ENCODE measurements at places on chromosomes 12 and 14. TPM values are rescaled to one million over a fixed set of nuclear protein-coding genes. Genes with fewer than 3 reads are reported as not detected.

- H3K27ac ChIP-seq = no peak overlapping the region
- H3K4me1 ChIP-seq = no peaks in the 10 kb centered on the region
- no peak for DNase-seq
- no peaks in the 10 kb centered on the region for H3K27me3 ChIP-seq
- H3K36me3 ChIP-seq = peaks cover 23% of the 10 kb centered on the region
These were observed 36.1 kb downstream of the ASCL1 start for GRCh38 chr12:102993537-102993936.

DNA sequence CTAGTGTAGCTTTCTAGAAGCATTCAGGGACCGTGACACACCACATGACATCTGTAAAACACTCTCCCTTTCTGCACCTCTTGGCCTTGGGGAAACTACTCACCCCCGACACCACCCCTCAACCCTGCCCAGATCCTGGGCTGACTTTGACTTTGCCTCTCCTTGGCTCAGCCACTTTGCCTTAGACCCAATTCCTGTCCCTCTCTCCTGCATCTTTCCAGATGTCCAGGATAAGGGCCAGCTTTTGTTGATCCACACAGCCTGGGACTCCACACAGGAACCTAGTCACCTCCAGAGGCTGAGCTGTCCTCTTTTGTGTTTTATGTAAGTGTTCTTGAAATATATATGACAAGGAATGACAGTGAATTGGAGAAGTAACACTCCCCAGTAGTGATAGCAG is 153.7 kb upstream of the PLXNC1 start:
- no peaks in the 10 kb centered on the region for H3K27me3 ChIP-seq
- no peaks in the 10 kb centered on the region for H3K4me1 ChIP-seq
- peaks cover 3% of the 10 kb centered on the region for H3K36me3 ChIP-seq
- H3K27ac ChIP-seq = no peak overlapping the region
- no peak for DNase-seq

DNA sequence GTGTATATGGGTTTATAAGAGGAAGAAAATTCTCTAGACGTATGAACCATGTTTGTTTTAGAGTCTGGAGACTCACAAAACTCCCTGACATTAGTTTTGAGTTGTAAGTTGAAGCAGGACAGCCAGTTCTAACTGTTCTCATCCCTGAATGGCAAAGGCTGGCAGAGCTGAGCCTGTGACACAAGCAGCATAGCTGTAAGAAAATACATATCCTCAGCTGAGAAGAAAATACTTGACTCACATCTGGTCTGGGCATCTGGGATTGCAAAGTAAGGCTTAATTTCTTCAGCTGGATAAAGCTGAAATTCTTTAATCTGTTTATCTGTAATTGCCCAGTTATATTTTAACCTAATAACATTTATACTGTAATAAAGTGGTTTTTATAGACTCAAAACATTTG is 156.3 kb downstream of the PELI2 start:
- H3K27ac ChIP-seq = no peak overlapping the region
- no peaks in the 10 kb centered on the region for H3K4me1 ChIP-seq
- H3K4me3 ChIP-seq = no peak overlapping the region
- H3K27me3 ChIP-seq = no peaks in the 10 kb centered on the region

DNA sequence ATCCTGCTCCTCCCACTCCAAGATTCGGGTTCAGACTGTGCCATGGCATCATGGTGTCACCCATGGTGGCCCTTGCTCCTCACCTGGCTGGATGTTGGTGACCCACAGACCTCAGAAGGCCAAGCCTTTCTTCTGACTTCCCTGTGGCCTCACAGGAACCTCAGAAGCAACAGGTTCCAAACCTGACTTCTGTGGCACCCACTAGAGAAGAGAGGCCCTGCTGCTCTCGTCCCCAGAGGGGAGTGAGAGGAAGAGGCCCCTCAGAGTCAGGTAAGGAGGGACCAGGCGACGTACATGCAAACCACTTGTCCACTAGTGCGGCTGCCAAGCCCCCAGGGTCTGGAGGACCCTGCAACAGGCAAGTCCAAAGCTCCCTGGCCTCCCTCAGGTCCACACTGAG is 10.4 kb downstream of the CLBA1 start:
- DNase-seq = no peak
- peaks cover 16% of the 10 kb centered on the region for H3K36me3 ChIP-seq
- H3K4me3 ChIP-seq = no peak overlapping the region
- H3K27me3 ChIP-seq = no peaks in the 10 kb centered on the region
- no peaks in the 10 kb centered on the region for H3K4me1 ChIP-seq

Gene MFAP5
- total RNA-seq = 0.26 TPM

Data from H9 (cell line).